ENCODE measurements at places on chromosomes 7 and 10.

DNA sequence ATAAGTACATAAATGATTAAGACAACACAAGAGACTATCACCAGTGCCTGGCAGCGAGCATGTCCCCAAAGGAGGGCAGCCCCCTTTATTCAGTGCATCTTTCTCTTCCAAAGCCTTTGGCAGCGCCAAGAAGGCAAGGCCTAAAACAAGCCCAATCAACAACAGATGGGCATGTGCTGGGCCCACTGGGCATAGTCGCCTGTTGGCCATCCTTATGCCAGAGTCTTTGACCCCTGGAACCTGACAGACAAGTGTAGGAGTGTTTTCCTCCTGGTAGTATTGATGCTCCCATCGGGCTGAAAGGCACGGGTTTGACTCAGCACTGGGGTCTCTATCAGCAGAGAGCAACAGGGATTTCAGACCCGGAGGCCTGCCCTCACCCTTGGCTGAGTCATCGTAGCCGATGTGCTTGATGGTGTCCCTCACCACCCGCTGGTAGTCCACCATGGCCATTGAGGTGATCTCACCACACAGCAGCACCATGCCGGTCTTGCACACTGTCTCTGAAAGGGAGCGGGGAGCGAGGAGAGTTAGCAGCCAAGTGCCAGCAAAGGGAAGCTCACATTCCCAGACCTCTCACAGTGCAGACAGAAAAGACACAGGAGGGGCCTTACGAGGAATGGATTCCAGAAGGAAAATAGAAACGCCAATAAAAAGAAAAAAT, 5.8 kb downstream of the MAT1A start:
- no peak for DNase-seq

- no peak for DNase-seq
Observed at GRCh38 chr10:112261281-112261822, 21.8 kb upstream of the TECTB start.

DNA sequence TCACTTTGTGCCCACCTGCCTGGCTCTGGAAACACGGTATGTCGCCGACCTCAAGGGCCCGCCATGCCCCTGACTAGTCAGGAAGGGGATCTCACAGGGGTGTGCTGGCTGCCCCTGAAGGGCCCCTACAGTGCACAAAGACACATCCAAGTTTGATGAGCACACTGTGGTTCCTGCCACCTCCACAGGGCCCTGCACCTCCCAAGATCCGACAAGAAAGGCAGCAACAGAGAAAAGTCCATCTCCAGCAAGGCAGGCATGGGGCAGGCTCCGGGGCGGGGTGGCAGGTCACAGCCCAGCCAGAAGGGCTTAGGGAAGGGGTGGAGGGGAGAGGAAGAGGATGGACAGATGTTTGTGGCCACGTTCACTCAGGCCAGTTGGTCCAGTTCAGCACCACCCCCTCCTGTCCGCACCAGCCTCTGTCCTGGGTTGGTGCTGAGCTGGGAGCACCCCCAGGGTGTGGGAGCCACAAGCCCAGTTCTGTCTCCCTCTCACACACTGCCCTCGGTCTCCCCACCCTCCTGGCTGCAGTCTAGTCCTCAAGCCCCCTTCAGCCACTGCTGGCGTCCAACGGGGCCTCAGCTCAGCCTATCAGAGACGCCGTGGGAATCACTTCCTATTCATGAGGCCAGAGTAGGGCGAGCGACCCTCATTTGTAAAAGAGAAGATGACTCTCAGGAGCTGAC, 11.5 kb downstream of the DRGX start:
- DNase-seq = no peak

- no peak for DNase-seq
Observed at GRCh38 chr7:132319481-132319880, 256.8 kb downstream of the PLXNA4 start.

- DNase-seq = no peak
Observed at GRCh38 chr10:126933116-126933515, 27.9 kb downstream of the DOCK1 start.

DNA sequence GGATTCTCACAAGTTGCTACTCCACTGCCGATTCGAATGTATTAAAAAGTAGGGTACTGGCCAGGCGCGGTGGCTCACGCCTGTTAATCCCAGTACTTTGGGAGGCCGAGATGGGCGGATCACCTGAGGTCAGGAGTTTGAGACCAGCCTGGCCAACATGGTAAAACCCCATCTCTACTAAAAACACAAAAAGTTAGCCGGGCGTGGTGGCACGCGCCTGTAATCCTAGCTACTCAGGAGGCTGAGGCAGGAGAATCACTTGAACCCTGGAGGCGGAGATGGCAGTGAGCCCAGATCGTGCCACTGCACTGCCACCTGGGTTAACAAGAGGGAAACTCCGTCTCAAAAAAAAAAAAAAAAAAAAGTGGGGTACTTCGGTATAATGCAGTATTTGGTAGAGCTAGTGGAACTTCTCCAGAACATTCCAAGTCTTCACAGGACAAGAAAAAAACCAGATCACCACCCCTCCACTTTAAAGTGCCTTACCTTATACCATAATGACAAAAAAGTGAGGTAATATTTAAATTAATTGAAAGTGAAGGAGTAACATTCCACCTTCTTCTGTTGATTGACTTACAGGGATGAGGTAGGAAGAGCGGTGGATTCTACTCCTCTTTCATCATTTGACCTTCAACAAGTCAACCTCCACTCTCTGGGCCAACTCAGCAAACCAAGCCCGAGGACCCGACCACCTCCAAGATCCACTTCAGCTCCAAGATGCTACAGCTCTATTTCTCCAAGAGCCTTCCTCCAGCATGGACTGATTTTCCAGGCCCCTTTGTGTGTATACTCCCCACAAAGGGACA, 2.0 kb downstream of the BAZ1B start:
- DNase-seq = no peak

DNA sequence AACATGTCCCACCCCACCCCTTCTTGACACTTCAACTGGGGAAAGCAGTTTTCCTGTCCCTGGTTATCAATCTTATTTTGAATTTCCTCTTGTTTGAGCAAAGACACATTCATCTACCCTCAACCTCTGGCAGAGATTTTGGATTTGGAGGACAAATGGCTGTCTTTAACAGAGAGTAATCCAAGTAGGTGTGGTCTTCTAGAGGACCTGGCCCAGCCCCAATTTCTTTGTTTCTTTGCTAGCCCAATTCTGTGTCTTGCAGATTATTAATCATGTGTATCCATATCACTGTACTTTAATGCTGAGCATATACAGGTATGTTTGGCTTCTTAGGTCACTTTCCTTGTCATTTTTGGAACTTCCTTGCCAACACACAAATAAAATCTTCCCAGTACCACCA, 58.8 kb upstream of the ADCY1 start:
- DNase-seq = no peak

GRCh38 chr7:7779888-7780287, 61.5 kb upstream of the RPA3 start:
- no peak for DNase-seq

DNA sequence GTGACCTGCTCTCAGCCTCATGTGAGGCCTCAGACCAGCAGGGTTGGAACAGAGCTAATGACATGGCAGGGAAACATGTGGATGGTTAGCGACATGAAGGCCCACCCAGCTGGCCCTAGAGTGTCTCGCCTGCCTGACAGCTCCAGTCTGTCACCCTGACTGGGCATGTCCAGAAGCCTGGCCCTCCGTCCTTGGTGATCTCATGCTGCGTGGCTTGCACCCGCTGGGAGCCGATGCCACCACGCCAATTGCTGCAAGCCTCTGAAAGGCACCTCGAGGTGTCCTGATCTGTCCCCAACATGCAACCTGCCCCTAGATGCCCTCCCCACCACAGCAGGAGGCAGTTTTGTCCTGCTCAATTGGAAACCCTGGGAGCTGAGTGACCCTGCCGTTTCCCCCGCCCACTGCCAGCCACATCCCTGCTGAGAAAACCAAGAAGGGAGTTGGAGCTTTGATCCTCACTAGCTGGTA, 27.8 kb upstream of the RET start:
- DNase-seq = no peak

- no peak for DNase-seq
Observed at GRCh38 chr7:67593794-67594193, 597.2 kb downstream of the TYW1 start.

DNA sequence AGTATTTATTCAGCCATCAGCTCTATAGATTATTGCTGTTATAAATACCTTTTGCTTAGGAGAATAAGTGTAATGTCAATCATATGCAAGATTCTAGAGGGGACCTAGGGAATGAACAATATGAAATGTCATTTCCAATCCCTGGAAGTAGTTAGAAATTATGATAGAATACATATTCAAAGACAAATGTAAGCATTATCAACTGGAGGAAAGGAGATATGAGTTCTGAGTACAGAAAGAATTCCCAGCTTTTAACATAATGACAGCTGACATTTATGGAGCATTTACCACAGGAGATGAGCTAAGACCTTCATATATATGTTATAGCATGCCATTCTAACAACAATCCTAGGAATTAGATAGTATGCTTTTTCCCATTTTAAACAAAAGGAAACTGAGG, 86.2 kb downstream of the FAM13C start:
- no peak for DNase-seq

GRCh38 chr10:89677341-89677740, 24.0 kb upstream of the KIF20B start:
- no peak for DNase-seq

GRCh38 chr7:78438433-78438832, 639.9 kb downstream of the PHTF2 start:
- no peak for DNase-seq

GRCh38 chr7:7524121-7524520, 11.6 kb downstream of the COL28A1 start:
- DNase-seq = no peak

DNA sequence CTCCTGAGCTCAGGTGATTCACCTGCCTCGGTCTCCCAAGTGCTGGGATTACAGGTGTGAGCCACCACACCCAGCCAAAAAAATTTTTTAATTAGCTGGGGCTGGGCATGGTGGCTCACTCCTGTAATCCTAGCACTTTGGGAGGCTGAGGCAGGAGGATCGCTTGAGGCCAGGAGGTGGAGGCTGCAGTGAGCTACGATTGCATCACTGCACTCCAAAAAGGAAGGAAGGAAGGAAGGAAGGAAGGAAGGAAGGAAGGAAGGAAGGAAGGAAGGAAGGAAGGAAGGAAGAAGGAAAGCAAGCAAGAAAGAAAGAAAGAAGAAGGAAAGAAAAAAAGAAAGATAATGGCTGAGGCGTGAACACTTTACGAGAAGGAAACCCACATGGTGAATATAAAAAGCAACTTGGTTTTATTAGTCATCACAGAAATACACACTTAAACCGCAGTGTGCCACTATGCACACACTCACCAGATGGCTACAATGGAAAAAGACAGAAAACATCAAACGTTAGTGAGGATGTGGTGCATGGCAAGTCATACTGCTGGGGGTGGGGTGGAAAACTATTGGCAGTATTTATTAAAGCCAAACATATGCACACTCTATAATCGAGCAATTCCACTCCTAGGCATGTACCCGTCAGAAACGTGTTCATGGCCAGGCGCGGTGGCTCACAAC, 4.4 kb upstream of the CCL26 start:
- DNase-seq = peak; percentile 5

DNA sequence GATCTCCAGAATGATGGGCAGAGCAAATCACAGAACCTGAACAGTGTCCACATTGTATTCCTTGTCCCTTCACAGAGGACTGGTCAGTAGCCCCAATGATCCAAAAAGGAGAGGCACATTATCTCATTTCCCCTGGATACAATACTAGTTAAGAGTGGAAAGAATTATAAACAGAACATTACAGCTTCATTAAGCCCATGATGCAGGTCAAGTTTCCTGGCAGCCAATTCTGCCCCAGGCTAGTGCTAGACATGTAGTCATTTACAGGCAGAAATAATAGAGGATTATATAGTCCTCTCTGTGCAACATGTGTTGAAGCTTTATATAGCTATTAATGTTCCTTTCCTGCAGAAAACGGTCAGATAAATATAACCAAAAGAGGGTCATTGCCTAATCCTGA, 124.3 kb upstream of the WNT16 start:
- no peak for DNase-seq

- peak; percentile 40 for DNase-seq
Observed at GRCh38 chr10:67612577-67613537, 83.1 kb downstream of the CTNNA3 start.

DNA sequence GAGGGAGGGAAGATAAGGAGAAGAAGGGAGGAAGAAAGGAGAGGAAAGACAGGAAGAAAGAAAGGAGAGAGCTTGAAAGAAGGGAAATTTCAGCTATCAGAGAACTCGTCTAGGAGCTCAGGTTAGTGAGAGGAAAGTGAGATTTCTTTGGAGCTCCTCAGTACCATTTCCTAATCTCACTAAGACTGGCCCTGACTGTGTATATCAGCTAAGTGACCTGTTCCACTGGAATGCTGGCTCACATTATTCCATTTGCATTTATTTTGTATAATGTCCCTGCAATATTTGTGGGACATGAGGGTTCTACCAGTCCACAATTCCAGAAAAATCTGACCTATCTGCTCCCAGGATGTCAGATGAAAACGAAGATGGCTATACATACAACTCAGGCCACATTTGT, 114.7 kb upstream of the CELF2 start:
- DNase-seq = no peak

GRCh38 chr10:72334825-72335393, 19.8 kb downstream of the DNAJB12 start:
- DNase-seq = peak; percentile 90

DNA sequence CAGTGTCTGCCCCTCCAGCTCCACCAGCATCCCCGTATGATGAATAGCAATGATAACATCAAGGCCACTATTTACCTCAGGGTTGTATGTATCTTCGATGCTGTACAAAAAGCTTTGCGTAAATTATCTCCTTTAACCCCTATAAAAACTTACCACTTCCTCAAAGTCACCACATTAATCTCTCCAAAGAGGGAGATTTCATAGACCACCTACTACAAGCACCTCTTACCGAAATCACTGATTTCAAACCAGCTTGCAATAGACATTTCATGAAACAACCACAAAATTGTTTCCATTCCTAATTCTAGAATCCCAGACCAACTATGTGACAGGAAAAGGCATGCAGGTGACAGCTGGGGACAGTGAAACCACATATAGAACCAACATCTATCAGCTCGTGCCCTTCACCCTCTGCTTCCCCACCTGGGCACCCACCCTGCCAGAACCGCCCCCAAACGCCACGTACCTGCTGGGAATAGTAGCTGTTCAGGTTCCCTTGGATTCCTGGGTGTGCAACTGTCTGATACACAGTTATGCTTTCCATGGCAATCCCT, 20.1 kb upstream of the MMP21 start:
- no peak for DNase-seq

Data from effector memory CD8-positive, alpha-beta T cell (primary cell).